ENCODE measurements at places on chromosomes 3 and 15.

- DNase-seq = no peak
Observed at GRCh38 chr15:84789762-84790161, 27.4 kb upstream of the ALPK3 start.

DNA sequence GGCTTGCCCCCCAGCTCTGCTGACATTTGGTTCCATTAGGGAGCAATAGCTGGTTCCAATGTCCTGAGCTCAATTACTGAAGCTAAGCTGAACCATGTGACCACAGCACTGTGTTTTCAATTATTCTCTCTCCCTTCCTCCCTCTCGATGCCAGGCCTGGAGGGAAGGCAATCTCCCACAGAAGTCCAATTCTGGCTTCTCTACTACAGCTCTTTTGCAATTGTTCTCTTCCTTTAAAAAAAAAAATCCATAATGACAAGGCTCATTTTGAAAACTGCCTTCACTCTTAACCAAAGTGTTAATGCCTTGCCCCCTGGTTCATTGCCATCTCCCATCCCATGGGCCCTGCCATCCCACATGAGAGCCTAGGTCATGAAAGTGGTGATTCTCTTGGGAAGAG is 24.8 kb downstream of the IL16 start:
- no peak for DNase-seq

DNA sequence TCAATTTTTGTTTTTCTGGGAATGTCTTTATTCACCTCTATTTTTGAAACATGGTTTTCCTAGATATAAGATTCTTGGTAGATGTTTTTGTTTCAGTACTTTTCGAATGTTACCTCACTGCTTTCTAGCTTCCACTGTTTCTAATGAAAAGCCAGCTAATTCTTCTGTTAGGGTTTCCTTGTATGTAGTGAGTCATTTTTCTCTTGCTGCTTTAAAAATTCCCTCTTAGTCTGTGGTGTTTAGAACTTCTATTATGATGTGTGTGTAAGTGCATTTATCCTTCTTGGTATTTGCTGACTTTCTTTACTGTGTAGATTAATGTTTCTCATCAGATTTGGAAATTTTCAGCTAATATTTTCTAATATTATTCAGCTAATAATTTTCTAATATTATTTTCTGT is 151.1 kb upstream of the OSTN start:
- DNase-seq = no peak

DNA sequence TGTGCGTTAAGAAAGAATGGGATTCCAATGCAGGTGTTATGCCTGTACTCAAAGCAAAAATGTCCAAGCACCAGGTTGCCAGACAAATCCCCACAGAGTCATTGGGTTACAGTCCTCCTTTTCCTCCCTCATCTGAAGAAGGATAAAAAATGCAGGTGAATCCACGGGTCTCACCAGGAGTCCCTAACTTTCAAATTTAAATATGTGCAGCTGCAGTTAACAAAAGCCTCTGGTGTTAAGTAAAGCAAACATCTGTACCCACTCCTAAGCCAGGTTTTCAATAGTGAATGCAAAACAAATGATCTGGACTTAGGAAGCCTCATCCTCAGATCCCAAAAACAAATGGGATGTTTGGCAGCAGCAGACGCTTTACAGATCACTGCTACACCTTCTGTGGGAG is 70.4 kb upstream of the SETMAR start:
- DNase-seq = no peak

DNA sequence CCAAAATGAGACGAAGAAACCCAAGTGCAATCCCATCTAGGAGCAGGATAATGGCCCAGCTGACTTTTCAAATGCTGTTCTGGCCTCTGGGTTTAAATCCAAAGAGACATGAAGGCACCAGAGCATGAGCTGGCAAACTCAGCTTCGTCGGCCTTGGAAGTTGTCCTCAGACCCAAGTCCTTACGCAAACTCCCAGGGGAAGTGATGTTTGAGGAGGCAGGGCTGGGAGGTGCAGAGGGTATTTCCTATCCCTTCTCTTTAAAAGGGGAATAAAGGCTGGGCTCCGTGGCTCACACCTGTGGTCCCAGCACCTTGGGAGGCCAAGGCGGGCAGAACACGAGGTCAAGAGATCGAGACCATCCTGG is 68.9 kb upstream of the HERC1 start:
- no peak for DNase-seq

DNA sequence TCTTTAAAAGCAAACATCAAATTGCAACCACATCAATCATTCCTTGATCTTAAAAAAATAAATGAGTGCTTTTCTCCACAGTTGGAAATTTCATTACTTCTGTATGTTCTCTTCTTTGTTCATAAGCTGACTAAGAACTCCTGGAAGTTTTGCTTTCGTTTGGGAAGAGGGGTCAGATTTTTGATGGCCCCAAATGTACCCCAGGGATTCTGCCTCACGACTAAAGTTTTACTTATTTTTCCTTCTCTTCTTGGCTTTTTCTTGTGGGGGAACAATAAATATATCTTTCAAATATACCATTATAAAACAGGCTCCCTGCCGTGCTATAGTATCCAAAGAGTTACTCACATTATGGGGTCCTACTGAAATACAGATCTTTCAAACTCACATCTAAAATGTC is 215.0 kb upstream of the CDIN1 start:
- DNase-seq = no peak

DNA sequence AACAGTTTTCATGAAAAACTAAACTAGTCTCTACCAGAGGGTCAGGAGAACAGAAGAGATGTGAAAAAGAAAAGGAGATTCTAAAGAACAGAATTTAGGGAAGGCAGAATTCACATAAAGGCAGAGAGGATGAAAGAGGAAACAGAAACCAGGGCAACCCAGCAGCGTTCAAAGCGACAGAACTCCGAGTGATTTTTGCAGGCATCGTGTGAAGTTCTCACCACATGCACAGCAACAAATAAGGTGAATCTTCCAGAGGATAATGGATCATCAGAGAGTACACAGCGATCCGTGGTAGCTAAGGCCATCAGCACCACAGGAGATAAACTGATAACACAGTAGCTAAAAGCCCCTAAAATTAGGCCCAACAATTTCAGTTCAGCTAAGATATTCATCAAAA is 250.8 kb upstream of the THBS1 start:
- DNase-seq = no peak

DNA sequence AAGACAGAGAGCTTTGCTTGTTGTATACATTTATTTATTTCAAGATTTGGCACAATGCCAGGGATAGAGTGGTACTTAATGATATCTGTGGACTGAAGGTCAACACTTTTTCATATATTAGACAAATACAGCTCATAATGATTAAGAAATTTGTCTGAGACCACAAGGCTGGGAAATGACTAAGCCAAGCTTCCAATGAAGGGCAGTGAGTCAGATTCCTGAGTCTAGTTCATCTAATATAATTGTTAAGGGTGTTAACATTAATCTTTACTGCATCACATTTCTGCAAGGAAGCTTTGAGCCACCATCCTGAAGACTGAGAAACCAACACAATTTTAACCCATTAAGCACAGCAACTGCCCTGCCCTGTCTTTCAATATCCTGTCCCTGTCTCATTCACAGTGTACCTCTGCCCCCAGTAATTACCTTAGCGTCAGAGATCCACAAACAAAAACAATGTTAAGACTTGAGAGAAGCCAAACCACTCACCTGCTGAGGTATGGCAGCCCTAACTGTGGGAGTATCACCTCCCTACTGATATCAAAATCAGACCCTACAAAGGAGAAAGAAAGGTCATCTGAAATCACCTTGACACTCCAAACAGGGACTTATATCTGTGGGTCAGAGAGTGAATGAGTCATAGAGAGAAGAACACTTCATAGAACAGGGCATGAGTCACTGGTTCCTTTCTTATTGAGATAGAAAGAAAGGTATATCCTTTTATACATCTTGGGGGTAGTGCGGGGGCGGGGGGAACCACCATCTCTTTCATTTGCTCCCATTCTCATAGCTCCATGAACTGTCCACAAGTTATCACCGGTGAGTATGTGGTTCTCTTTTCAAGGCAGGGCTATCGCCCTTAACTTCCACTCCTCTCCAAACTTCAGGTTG is 74.7 kb downstream of the MAGI1 start:
- DNase-seq = no peak

GRCh38 chr15:77632534-77633133 is at the start of gene LINGO1:
Gene LINGO1, minus strand, starts transcription at chr15:77632912. Its CDS starts 597 bp downstream, at chr15:77632315.
- no peak for DNase-seq

DNA sequence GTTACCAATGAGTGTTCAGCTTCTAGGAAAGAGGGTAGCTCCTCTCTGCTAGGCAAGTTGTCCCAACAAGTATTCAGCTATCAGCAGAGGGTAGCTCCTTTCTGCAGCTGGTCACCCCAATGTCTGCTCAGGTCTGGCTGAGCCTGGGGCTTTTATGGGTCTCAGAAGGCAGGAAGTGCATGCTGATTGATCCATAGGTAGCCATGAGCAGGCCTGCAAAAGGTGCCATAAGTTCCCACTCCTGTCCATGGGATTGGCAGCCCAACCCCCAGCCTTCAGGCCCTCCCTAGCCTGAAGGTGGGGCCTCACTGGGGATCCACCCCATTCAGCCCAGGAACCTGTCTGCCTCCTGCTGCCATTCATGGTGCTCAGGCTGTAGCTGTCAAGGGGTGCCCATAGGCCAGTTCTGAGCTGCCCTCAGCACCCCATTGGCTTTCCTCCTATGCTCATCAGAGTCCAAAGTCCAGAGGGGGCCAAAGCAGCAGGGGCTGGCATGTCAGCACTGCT is 34.6 kb upstream of the DNAJC13 start:
- DNase-seq = no peak

DNA sequence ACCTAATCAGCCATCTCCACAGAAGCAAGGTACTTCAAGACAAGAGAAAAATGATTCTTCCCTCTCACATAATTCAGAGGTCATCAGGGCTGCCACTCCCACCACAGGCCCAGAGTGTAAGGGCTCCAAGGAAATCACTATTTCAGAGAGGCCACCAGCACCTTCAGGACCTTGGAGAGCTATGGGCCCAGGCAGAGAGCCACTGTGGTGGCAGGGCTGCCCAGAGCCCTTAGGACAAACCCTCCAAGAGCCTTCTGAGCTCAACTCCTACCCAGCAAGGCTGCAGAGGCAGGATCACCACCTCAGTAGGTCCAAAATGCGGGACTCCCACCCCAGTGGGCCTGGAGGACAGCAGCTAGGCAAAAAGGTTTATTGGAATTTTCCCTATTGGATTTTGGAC is 17.9 kb upstream of the FAN1 start:
- DNase-seq = no peak

Data from stimulated activated CD8-positive, alpha-beta memory T cell treated with anti-CD3 and anti-CD28 coated beads, Interleukin-4, amount 100 ng/mL, for 4 hours (primary cell).